ENCODE measurements at places on chromosomes 1 and 21. TPM values are rescaled to one million over a fixed set of nuclear protein-coding genes. Genes with fewer than 3 reads are reported as not detected.

DNA sequence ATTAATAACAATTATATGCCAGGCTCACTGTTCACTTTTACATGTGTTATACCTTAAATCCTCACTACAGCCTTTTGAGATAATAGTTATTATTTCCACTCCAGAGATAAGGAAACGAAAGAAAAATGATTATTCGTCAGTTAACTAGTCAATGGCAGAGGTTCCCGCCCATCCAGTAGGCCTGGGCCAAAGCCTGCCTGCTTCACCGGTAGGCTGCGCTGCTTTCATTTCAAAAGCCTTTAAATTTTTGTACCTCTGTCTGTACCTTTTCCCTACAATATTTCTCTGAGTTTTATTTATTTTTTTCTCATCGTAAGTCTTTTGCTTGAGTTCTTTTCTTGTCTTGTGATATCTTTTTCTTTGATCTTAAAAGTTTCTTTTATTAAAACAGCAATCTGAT is 3.6 kb downstream of the GPR52 start:
- peak; percentile 29 for DNase-seq

DNA sequence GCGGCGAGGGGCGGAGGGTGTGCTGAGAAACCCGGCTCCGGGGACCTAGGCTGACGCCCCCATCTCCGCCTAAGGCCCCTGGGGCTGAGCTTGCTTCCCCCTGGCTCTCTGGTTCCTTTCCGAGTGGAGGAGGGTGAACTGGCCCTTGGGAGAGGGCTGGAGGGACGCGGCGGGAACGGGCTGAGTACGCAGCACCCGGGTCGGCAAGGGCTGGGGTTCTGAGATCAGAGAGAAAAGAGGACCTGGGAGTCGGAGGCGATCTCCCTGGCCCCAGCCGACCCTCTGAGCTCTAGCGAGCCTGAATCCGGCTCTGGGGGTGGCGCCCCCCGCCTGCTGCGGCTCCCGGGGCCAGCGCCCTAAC is 270.8 kb downstream of the FOXD2 start:
- no peak for DNase-seq

- DNase-seq = peak; percentile 49
These were observed 206.7 kb upstream of the C1orf87 start for GRCh38 chr1:60280256-60280655.

- no peak for DNase-seq
These were observed 90.1 kb downstream of the DMRTB1 start for GRCh38 chr1:53549287-53549686.

DNA sequence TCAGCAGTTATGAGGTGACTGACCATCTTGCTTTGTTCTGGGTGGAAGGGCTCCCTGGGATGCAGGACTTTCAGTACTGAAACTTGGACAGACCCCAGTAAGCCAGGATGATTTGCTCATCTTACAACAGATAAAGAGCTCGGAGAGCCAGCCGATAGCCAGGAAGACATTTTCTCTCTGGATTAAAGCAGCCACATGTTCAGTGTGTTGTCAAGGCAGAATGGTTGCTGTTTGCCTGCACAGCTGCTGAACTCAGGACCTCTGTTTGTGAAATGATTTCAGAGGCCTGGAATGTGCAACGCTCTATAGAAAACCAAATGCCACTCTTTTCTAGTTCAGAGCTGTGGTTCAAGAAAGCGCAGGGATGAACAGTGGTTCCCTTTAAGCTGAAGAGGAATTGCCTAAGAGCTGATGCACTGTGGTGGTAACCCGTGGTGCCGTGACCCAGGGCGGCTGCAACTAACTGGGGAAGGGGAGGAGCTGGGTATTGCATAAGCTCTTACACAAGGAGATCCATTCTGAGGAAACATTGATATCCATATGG is 40.7 kb downstream of the CASQ2 start:
- peak; percentile 98 for DNase-seq

DNA sequence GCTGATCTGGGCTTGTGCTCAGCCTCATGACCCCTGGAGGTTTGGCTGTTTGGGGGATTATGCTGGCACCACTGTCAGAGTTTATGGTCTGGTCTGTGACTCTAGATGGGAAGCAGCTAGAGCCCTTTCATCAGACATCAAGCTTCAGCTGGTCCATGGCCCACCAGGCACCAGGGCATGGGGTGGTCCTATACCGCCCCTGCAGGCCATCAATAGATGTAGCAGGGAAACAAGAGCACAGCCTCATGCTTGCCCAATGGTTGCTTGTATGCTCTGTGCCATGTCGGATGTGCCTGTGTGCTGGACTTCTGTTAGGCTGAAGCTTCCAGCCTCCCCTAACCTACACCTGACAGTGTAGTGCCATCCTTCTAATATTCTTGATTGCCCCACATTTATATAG is 71.1 kb upstream of the CD34 start:
- peak; percentile 72 for DNase-seq

GRCh38 chr1:212070720-212071302 is 35.3 kb downstream of the DTL start:
- DNase-seq = peak; percentile 65

DNA sequence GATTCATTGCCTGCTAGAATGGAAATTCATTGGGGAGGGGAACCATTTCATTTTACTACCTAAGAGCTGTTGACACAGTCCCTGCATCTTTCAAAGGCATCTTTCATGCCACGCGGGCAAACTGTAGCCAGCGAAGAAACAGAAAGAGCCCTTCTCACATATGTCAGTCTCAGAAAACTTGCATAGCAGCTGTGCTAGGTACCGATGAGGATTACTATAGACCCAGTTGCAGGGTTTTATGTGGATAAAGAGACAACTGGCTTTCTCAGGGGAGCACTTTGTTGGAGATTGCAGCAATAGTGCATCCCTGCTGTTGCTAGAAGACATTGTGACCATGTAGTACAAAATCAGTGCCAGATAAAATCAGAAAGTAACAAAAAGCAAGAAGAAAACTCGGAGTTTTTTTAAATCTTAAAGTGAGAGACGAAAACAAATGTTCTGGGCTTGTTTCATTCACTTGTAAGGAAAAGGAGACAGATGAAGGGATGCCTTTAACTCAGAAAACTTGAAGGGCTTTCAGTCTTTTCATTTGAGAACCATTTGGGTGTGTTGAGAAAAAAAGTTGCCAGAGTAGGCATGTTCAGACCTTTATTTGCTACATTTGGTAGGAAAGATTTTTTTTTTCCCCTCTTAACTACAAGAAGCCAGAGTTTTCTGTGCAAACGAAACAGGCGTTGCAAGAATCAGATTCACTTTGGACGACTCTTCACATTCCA is 804.1 kb downstream of the USP25 start:
- DNase-seq = peak; percentile 22

DNA sequence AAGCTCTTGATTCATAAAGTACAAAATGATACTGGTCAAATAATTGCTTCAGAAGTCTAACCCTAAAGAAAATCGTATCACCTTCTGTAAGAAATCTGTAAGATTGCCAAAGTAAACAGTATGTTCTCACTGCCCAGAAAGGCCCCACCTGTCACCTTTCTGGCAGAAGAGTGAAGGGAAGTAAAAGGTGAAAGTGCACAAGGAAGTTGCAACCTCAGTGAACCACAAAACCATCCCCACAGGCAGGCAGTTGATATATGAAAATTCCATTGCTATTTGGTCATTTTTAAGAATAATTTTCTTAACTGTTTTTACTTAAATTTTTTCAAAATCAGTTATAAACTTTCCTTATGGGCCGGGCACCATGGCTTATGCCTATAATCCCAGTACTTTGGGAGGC is 48.5 kb upstream of the FBXO28 start:
- no peak for DNase-seq

- no peak for DNase-seq
These were observed 76.2 kb upstream of the TLR5 start for GRCh38 chr1:223219318-223219635.

GRCh38 chr1:169604781-169605560 is 18.7 kb upstream of the F5 start:
- no peak for DNase-seq

DNA sequence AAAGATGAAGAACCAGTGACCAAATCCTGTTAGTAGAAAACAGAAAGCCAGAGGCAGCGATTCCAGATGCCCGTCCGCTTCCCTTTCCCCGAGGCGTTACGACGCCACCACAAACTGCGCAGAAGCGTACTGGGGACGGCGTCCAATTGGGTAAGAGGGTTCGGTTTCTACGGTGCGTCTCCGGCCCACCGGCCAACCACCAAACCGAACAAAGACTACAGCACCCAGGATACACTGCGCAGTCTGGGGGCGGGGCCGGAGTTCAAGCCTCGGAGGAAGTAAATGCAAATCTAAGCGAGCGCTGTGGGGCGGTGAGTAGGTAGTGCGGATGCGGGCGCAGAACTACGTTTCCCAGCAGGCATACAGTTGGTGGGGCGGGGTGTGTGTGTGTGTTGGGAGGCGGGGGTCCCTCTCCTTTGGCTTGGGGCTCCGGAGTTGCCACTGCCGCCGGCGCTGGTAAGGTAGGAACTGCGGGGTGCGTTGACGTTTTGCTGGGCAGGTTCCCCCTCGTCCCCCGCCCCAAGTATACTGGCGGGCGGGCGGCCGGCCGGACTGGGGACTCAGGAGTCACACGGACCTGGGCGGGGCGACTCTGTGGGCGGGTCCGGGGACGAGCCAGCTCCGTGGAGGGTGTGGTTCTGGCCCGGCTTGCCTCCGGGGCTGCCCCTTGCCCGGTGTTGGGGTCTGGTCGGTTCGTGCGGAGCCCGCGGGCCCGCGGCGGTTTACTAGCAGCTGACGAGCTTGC is at the start of the genes SWT1 and TRMT1L:
TSS of gene SWT1 (plus strand) at position 314 of the 745 bp plus-strand sequence. CDS start 3,675 bp downstream, outside the sequence.
TSS of gene TRMT1L (minus strand) at position 100 of the 745 bp plus-strand sequence. CDS start 241 bp downstream, outside the sequence.
- DNase-seq = peak; percentile 99

- DNase-seq = peak; percentile 13
These were observed 58.4 kb downstream of the SIPA1L2 start for GRCh38 chr1:232571523-232571922.

DNA sequence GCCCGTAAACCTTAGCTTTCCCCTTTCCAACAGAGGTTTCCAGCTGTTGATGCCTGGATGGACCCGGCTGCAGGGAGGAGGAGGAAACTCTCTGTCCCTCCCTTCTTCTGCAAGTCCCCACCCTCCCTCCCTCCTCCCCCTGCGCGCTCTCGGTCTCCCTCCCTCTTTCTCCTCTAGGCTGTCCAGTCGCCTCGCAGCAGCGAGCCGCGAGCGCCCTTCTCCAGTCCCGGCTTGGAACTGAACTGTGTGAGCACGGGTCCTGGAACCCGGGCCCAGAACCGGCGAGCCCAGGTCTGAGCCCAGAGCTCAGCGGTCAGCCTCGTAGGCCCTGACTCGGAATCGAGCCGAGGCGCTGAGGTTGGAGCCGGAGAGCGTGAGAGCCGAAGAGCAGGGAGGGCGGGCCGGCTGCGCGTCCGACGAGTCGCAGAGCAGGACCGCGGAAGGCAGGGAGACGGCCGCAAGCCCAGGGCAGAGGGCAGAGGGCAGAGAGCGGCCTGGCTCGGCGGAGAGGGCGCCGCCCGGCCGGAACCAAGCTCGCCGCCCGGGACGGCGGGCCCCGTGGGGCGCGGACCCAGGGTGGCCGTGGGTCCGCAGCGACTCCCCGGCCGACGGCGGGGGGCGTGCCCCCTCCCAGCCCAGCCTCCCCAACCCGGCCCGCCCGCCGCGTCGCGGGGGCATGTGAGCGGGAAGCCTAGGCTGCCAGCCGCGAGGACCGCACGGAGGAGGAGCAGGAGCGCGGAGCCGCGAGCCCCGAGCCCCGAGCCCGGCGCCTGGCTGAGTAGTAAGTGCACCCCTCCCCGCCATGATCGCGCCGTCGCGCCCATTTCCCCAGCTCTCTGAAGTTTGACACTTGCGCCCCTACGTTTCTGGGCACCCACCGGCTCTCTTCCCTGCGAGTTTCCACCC is at the start of gene SOX13:
TSS of gene SOX13 (plus strand) at position 185 of the 906 bp plus-strand sequence. CDS start 39,801 bp downstream, outside the sequence.
- DNase-seq = peak; percentile 89

DNA sequence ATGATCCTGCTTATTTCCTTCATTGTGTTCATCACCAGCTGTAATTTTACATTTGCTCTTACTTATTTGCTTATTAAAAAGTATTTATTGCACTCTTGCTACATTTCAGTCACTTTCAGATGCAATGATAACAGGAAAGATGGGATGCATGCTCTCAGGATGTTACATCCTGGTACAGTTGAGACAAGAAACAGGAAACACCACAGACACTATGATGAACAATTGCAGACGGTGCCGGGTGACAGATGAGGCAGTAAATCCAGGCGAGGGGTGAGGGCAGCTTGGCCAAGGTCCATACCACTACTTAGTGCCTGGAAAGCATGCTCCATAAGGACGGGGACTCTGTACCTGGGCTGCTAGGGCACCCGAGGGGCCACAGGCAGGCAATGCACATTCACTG is 156.6 kb upstream of the RAB4A start:
- DNase-seq = no peak

- peak; percentile 61 for DNase-seq
These were observed 747 bp upstream of the ENAH start for GRCh38 chr1:225653463-225654276.

DNA sequence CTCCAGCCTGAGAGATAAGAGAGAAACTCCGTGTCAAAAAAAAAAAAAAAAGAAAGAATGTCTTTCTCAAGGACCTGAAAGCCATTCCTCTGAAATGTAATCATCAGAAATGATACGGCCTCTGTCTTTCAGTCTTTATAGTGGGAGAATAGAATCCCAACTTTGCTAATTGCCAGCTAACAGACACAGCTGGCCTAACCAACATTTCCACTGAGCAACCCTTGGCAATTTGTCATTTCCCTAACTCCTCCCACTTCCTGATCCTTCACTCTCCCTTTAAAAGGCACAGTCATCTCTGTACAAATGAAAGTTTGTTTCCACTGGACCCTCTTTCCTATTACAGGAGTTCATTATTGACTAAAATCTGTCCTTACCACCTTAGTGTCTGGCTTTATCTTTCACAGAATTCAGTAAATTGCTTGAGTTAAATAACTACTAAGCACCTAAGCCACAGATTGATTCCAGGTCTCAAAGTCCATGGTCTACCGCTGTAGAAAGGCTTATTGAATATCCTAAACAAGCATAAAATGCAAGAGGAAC is 4.3 kb upstream of the CBR1 start:
- peak; percentile 39 for DNase-seq

GRCh38 chr1:155061381-155062150 is 2.0 kb upstream of the EFNA4 start:
- DNase-seq = peak; percentile 94

- no peak for DNase-seq
These were observed 121.5 kb downstream of the CAMTA1 start for GRCh38 chr1:6906783-6907182.

- DNase-seq = no peak
These were observed 1.6 kb upstream of the PADI4 start for GRCh38 chr1:17306407-17306806.

MYOG gene
- not detected for total RNA-seq

TCHHL1 gene
- total RNA-seq = not detected

LCE1C gene
- not detected for total RNA-seq

LY9 gene
- total RNA-seq = not detected

SNAP47 gene
- 29.3 TPM for total RNA-seq

ANKRD35 gene
- not detected for total RNA-seq

GSTM1 gene
- not detected for total RNA-seq

MEX3A gene
- 3.0 TPM for total RNA-seq

BCL10 gene
- 12.9 TPM for total RNA-seq

TSPAN2 gene
- total RNA-seq = not detected

CAPZA1 gene
- 146 TPM for total RNA-seq

All from SK-MEL-5 (cell line).